GM10248 (cell line): ENCODE measurements at places on chromosomes 16 and 17.
A peak's percentile ranks its signal among the peaks of the same experiment; 100 is the strongest.

GRCh38 chr17:6231886-6232731 lies 161.9 kb downstream of the WSCD1 start:
- no peak for DNase-seq

- DNase-seq = peak; percentile 59
Observed at GRCh38 chr16:71746442-71747046, 22.0 kb upstream of the PHLPP2 start.

- peak; percentile 77 for DNase-seq
Observed at GRCh38 chr17:47720754-47721533, 12.1 kb upstream of the TBX21 start.

- no peak for DNase-seq
Observed at GRCh38 chr16:67111951-67112444, 2.3 kb downstream of the PHAF1 start.

GRCh38 chr17:38698760-38699159 lies 6.3 kb upstream of the MLLT6 start:
- DNase-seq = no peak

GRCh38 chr17:46038937-46039336 lies 39.9 kb downstream of the STH start:
- no peak for DNase-seq

DNA sequence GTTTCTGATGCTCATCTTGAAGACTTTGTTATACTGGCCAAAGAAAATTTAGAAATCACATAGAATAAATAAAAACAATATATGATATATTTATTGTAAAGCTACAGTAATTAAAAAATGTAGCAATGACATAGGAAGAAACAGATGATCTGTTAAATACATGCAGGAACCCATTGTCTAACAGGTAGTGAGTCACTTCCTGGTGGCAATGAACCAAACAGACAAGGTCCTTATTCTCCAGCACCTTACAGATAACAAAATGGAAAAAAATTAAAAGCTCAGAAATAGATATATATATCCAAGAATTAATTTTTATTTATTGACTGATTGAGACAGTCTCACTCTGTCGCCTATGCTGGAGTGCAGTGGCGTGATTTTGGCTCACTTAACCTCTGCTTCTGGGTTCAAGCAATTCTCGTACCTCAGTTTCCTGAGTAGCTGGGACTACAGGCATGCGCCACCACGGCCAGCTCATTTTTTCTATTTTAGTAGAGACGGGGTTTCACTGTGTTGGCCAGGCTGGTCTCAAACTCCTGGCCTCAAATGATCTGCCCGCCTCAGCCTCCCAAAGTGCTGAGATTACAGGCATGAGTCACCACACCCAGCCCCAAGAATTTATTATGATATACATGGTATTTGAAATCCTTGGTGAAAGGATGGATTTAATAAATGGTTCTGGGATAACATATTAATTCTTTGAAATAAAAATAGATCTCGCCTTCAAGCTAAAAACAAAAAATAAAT lies 7.5 kb downstream of the NETO2 start:
- peak; percentile 27 for DNase-seq

DNA sequence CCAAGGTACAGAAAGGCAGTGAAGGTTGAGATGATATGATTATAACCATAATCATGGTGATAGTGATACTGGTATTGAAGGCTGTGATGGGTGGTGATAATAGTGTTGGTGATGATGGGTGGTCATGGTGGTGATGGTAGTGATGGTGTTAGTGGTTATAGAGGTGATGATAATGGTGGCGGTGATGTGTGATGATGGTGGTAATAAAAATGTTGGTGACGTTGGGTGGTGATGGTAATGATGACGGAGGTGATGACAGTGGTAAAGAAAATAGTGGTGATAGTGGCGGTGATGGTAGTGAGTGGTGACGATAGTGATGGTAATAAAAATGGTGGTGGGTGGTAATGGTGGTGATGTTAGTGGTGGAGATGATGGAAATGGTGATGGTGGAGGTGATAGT lies 65.1 kb upstream of the KDM8 start:
- DNase-seq = no peak

- DNase-seq = no peak
Observed at GRCh38 chr16:2350500-2350899, 10.0 kb upstream of the ABCA3 start.

DNA sequence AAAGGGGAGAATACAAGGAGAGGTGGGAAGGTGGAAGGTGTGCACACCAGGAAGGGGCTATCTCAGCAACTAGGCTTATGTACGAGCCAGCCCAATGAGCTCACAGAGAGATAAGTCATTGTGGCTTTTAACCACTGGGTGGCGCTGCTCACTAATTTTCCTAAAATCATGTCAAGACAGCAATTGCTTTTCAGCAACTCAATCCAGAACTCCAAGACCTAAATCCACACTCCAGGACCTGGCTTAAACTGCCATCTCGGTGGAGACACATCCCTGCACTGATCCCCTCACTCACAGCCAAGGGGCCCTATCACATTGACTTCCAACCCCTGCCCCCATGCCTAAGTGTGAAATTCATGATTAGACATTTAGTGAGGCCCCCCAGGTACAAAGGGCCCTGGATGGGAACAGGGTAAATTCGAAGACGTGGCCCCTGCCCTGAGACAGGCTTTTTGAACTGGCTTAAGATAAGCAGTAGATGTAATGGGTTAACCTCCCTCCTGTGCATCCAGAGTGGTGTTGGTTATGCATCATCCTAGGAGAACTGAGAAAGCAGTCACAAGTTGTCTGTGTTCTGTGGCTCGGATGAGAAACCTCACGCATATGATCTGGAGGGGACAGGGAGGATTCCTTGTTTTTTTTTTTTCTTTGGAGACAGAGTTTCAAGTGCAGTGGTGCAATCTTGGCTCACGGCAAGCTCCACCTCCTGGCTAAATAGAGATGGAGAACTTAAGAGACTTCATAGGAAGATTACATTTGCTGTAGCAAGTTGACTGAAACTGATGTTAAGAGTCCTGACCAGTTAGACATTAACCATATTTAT lies 11.5 kb downstream of the CCL16 start:
- peak; percentile 70 for DNase-seq

DNA sequence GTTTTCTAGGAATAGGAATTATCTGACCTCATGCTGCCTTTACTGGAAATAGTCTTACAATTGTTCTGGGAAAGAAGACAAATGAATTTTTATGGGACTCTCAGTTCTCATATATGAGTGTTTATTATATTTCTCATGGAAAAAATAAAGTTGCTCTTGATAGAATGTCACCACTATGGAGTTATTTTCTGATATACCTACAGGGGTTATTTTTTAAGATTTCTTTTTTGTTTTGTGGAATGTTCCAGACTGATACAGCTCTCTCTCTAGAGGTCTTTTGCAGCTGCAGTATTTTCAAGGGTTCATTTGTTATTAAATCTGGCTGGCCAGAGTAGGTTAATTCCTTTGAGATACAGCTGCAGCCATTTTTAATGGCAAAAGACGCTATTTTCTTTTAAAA lies 100.7 kb downstream of the ABCA8 start:
- DNase-seq = no peak

DNA sequence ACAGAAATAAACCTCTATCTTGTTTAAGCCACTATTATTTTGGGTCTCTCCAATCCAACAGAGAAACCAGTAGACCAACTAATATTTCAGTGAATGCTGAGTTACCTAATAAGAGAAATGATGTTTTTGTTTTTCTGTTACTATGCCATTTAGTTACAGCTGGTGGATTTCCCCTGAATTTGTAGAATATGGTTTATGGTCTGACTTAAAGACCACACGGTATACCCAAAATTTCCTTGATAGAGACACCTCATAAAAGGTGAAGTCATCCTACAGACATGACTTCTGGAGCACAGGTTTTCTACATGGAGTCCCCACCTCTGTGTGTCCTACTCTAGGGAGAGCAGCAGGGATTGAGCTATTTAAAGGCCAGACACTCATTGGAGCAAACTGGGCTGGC lies 13.3 kb downstream of the PIK3R5 start:
- no peak for DNase-seq

GRCh38 chr17:79814127-79814973 lies 17.5 kb upstream of the CBX8 start:
- no peak for DNase-seq
